ENCODE measurements at places on chromosomes 4 and X. TPM values are rescaled to one million over a fixed set of nuclear protein-coding genes. Genes with fewer than 3 reads are reported as not detected.

GRCh38 chrX:25527596-25527995 lies 511.8 kb upstream of the ARX start:
- no peak for DNase-seq

- DNase-seq = no peak
Measured at GRCh38 chrX:16101581-16101980, 21.8 kb upstream of the GRPR start.

- DNase-seq = no peak
Measured at GRCh38 chr4:175758050-175759024, 53.7 kb downstream of the GPM6A start.

DNA sequence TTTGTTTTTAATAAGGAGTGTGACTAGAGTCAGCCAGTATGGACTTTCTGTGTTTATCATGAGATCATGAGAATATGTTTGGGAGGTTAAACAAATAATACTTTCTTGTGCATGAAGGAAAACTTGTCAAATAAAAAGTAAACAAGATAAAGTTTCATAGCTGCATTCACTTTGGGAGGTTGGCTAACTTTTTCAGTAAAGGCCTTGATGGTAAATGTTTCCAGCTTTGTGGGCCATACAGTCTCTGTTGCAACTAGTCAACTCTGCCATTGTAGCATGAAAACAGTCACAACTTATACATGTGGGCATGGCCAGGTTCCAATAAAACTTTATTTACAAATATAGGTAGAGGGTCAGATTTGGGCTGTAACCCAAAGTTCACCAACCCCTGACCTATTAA lies 150.4 kb downstream of the MID1 start:
- DNase-seq = no peak

- DNase-seq = no peak
Measured at GRCh38 chrX:140434347-140434746, 70.5 kb downstream of the SOX3 start.

DNA sequence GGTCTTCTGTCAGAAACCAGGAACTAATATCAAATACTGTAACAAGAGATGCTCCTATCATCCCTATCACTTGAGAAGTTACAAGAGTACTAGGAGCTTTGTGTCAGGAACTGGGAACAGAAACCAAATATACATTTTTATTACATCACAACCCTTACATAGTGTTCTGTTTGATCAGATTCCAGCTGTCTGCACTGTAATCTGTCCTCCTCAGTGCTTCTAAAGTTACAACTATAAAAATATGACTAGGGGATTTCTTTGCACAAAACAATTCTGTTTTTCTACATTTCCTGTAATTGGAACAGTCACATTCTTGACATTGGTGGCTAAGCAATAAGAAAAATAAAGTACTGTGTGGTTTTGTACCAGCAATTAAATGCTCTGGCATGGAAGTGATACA lies 686.0 kb downstream of the PDHA2 start:
- DNase-seq = no peak

GRCh38 chr4:38128478-38129459 lies 168.6 kb downstream of the PTTG2 start:
- no peak for DNase-seq

DNA sequence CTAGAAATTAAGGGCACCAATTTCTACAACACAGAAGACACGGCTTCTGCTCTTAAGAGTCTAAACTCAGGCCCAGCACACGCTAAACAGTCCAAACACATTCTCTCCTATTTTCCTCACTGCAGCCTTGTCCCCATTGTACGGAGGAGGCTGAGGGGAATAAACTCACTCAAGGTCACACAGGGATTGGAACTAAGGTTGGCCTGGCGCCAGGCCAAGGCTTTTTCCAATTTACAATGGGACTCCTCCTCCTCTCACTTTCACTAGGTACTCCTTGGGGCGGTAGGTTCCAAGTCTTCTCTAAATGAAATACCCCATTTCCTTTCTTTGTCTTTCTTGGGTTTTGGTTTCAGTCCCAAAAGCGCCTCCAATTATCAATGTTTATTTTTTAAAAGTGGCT lies 48.7 kb upstream of the CRMP1 start:
- DNase-seq = no peak

DNA sequence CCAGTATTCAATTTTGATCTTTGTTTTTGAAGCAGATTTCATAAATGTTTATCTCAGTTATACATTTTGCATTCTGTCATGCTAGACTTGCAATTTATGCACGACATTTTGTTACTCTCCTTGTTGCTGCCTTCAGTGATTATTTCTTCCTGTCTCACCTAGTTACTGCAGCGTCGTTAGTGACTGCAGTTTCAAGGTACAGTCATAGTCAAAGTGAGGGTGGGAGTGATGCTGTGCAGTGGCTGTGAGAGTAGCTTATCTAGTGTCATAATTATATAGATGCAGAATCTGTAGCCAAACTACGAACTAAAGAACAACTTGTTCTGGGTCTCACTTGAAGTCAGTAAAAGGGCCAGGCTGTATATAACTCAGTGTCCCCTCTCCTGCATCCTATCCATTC lies 69.8 kb downstream of the GPR101 start:
- DNase-seq = no peak

- no peak for DNase-seq
Measured at GRCh38 chrX:130680164-130681035, 222.6 kb downstream of the ENOX2 start.

DNA sequence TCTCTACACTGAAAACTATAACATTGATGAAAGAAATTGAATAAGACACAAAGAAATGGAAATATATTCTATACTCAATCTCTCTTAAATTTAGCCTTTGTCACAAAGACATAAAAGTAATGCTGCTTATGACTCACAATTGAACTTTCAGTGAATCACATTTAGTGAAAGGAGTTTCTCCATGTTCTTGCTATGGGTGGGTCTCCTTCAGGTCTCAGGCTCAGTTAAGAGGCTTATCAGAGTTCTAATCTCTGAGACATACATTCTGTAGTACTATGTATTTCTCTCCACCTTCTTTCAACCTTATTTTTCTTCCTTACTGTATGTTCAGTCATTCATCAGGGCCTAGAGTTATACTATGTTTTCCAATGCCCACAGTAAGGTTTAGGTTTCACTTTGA lies 220.9 kb downstream of the DTHD1 start:
- no peak for DNase-seq

DNA sequence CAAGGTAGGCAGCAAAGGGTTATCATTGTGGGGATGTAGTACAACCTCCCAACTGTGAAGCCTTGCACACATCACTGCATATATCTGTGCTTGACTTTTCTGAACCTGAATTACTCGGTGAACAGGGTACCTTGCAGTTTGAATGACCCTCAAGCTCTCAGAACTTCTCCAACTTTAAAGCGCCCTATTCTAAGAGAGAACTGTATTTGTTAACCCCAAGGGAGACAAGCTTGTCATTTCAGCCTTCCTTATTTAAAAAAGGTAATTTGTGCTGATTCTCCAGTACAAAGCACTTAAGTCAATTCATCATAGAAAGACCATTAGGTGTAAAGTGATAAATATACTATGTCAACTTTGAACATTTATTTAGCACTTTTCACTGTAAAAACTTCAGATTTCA lies 122.0 kb upstream of the STS start:
- no peak for DNase-seq

GRCh38 chr4:122622400-122622799 lies 1.5 kb upstream of the IL21 start:
- no peak for DNase-seq

DNA sequence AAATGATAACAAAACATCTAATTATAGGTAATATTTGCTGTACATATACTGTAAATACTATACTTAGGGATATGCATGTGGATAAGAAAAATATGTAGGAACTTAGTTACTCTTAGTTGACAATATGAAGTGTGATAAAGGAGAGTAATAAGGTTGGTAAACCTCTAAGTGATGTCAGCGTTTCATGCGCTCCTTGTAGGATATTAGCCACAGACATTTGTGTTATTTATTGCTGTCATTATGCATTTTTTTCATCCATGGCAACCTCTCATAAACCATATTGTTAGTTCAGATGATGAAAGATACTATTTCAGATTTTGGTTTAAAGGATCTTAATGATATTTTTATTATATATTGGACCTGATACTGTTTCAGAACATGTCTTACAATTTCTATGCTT lies 298.1 kb upstream of the PITX2 start:
- no peak for DNase-seq

GRCh38 chr4:145774473-145774872 lies 94.5 kb downstream of the C4orf51 start:
- DNase-seq = no peak

Gene TMEM271
- total RNA-seq = not detected

Gene ADH4
- total RNA-seq = not detected

Gene STS
- 13.4 TPM for total RNA-seq

Gene PDGFRA
- 371 TPM for total RNA-seq
